Left hindlimb (tissue), 1 donor: ENCODE measurements at places on chromosomes 12 and 14.

- DNase-seq: no peak
These were observed 12.7 kb downstream of the SAMD4A start for GRCh38 chr14:54579621-54580020.

DNA sequence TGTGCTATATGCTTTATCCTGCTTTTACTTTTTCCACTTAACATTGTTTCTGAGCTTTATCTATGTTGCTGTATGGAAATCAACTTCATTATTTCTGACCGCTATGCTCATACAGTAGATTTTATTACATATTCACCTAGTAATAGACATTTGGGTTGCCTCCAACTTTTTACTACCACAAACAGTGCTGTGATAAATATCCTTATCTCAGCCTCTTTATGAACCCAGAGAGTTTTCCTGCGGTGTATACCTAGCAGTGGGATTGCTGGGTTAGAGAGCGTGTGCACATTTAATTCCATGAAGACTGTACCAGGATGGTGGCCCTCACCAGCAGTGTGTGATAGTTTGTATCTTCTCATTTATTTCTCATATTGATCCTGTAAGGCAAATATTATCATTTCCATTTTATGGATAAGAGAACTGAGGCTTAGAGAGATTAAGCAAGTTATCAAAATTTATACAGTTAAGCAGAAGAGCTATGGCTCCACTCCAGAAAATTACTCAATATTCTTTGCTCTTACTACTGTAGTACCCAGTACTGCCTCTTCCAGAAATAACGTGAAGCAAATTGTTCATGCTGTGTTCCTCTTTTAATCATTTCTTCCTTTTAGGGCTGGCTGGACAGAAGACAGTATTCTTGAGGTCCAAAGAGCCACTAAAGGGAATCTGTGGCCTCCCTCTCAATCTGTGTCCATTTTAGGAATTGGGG lies 26.3 kb upstream of the CISTR start:
- DNase-seq: no peak

DNA sequence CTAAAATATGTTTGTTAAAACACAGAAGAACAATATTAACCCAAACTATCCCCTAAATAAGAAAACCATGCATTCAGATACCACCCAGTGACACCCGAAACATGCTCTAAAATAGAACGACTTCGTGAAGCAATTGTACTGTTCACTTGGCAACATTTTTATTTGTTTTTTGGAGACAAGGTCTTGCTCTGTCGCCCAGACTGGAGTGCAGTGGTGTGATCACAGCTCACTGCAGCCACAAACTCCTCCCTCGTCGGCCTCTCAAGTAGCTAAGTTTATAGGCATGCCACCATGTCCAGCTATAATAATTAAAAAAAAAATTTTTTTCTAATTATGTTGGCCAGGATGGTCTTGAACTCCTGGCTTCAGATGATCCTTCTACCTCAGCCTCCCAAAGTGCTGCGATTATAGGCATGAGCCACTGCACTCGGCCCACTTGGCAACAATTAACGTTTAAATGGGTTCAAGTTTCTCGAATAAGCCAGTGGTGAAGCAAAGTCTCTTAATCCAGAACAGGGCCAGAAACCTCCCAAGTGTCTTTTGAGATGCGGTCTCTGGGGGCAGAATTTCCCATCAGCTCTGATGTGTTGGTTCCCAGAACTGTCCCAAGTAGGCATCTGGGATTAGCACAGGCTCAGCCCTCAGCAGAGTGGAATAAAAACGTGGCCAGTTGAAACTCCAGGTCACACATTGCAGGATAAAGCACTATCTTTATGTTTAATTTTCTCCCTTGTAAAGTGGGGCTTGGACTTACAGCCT lies 74.5 kb downstream of the TMCC3 start:
- no peak for DNase-seq

DNA sequence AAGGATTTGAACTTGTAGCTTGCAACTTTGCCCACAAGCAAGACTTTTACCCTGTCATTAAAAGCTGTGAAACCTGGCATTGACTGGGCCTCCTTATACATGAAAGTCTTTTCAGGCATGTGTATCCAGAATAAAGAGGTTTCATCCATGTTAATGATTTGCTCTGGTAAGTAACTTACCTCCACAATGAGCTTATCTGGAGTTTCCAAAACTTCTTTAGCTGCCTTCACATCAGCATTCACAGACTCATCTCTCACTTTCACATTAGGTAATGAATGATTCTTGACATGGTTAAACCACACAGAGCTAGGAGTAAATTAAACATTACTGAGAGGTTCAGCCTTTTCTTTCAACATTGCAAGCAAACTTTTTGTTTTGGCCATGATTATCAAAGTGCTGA lies 234.4 kb upstream of the CLEC14A start:
- no peak for DNase-seq

DNA sequence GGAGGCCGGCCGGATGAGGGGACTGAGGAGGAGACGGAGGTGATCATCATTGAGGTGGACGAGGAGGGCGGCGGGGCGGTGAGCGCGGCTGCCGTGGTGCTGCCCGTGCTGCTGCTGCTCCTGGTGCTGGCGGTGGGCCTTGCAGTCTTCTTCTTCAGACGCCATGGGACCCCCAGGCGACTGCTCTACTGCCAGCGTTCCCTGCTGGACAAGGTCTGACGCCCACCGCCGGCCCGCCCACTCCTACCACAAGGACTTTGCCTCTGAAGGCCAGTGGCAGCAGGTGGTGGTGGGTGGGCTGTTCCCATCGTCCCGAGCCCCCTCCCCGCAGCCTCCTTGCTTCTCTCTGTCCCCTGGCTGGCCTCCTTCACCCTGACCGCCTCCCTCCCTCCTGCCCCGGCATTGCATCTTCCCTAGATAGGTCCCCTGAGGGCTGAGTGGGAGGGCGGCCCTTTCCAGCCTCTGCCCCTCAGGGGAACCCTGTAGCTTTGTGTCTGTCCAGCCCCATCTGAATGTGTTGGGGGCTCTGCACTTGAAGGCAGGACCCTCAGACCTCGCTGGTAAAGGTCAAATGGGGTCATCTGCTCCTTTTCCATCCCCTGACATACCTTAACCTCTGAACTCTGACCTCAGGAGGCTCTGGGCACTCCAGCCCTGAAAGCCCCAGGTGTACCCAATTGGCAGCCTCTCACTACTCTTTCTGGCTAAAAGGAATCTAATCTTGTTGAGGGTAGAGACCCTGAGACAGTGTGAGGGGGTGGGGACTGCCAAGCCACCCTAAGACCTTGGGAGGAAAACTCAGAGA lies 9.6 kb downstream of the MMP14 start:
- no peak for DNase-seq

DNA sequence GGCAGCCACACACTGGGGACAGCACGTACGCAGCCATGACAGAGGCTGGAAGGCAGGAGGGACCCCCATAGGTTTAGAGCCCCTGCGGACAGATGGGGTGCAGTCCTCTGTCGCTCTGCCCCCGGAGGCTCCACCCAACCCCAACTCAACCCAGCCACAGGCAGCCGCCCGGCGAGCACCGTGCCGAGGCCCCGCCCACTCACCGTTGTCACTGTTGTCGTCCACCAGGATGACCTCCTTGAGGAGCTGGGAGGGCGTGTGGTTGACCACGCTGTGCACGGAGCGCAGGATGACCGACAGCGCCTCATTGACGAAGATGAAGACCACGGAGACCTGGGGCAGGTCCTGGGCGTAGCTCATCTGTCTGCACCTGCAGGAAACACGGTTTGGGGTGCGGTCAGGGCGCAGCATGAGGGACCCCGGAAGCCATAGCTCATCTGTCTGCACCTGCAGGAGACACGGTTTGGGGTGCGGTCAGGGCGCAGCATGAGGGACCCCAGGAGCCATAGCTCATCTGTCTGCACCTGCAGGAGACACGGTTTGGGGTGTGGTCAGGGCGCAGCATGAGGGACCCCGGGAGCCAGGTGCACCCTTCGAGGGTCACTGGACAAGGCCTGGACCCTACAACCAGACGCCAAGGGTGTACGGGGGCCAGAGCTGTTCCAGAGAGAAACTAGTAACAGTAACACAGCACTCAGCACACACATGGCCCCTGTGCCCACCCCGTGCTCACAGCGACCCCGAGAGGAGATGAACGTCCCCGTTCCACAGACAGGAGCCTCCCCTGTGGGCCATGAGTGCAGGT lies 66.9 kb downstream of the GALNT9 start:
- no peak for DNase-seq

DNA sequence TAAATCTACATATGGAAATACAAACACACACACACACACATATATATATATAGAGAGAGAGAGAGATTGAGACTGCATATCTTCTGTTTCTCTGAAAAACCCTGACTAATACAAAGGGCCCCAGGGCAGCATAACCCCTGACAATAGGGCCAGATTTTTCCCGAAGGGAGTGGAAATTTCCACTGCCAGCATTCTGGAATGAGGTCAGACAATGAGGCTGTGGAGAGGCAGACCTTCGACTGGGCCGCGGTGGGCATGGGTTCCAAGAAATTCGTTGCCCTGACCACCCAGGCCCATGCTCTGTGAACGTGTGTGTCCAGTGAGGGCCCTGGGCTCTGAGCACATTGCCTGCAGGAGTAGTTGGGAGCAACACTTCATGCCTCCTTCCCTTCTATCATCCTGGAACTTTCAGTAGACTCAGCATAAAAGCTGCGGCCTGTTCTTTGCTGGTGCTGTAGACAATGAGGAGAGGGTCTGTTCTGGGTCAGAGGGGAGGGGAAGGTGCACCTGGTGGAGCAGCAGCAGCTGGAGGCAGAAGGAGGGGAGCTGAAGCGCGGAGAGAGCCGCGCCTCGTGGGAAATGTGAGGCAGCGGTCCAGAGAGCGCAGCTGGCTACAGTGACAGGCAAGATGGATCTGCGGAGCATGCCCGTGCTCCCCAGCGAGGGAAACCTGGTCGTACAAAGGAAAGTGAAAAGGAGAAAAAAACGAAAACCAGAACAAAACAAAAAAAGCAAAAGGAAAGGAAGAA lies 25.6 kb upstream of the CCDC60 start:
- peak; percentile 68 for DNase-seq

- DNase-seq: no peak
These were observed 113.5 kb upstream of the PCED1B start for GRCh38 chr12:46965880-46966279.

GRCh38 chr14:92317511-92317910 lies 5.5 kb upstream of the SLC24A4 start:
- no peak for DNase-seq

GRCh38 chr14:32049361-32050088 lies 27.6 kb upstream of the ARHGAP5 start:
- DNase-seq: no peak

DNA sequence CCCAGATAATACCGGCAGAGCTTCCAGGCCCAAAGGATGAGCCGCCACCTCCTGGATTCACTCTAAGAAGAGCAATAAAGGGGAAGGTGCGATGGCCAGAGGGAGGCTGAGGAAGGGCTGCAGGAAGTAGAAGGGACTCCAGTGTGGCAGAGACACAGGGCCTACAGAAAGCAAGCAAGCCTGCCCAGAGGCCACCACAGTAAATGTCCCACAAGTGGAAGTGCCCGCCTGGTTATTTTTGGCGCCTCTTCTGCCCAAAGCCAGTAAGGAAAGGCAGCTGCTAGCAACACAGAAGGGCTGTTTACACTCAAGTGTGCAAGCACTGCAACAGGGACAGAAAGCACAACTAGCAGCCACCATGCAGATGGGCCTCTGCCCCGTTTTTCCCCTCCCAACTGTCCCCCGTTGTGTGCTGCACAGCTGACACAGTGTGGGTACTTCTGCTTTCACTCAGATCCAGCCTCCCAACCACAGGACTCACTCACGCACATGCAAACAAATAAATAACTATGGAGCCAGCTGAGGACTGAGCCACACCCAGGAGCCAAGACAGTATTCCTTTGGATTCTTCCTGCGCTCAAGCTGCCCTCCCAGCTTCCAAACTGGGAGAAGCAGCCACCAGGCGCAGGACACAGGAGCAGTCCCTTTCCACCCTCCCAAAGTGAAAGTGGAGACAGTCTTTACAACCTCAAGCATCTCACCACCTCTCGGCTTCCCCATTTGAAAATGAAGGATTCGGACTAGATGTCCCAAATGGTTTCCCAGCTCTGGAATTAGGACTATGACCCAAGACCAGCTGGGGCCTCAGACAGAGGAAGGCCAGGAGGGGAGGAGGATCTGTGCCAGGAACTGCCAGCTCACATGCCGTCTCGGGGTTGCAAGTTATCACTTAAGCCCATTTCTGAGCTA lies 40.0 kb upstream of the PNMA1 start:
- DNase-seq: peak; percentile 52

- DNase-seq: no peak
These were observed 5.2 kb downstream of the KRT84 start for GRCh38 chr12:52380271-52380694.

GRCh38 chr12:75856235-75856634 lies 175.3 kb downstream of the PHLDA1 start:
- no peak for DNase-seq

GRCh38 chr12:44397631-44398030 lies 478.5 kb downstream of the NELL2 start:
- DNase-seq: no peak

DNA sequence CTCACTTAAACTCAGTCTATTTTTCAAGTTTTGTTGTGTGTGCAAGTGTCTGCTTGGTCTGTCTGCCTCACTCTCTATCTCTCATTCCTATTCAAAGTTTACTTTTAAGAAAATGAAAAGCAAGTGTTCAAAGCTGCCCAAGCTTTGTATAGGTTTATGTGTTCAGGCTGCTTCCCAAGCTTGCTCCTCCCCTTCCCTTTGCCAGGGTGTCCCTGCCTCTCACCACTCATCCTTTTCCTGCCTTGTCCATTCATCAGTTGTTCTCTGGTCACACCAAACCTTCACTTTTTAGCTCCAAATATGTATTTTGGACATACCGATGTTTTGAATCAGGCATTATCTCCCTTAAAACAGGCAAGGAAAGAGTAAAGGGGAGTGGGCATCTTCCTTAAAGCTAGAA lies 41.3 kb downstream of the STK38L start:
- no peak for DNase-seq

GRCh38 chr12:66885115-66885875 lies 206.4 kb upstream of the GRIP1 start:
- DNase-seq: no peak

DNA sequence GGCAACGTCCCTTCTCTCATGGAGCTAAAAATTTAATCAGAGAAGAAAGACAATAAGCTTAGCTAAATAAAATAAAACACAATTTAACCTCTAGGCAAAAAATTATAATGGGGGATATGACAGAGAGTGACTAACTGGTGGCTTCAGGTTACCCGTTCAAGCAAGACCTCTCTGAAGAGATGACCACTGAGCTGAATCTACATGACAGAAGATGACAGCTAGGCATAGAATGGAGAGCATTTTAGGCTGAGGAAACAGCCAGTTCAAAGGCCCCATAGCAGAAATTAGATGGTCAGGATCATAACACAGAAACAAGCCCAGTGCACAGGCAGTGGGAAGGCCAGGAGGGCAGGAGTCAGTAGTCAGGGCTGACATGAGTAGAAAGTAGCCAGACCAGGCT lies 1094.3 kb downstream of the VRK1 start:
- DNase-seq: no peak

GRCh38 chr12:92132288-92132687 lies 13.4 kb downstream of the BTG1 start:
- no peak for DNase-seq

- no peak for DNase-seq
These were observed 55.5 kb downstream of the MYRFL start for GRCh38 chr12:69880571-69880970.

DNA sequence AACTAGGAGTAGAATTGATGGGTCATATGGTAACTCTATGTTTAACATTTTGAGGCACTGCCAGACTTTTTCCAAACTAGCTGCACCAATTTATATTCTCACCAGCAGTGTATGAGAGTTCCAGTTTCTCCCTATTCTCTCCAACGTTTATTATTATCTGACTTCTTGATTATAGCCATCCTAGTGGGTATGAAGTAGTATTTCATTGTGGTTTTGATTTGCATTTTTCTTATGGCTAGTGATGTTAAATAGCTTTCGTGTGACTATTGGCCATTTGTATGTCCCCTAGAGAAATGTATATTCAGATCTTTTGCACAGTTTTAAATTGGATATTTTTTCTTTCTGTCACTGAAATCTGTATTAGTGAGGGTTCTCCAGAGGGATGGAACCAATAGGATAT lies 37.8 kb downstream of the HELB start:
- DNase-seq: no peak
